ENCODE measurements at places on chromosomes 11 and 22. TPM values are rescaled to one million over a fixed set of nuclear protein-coding genes. Genes with fewer than 3 reads are reported as not detected.

DNA sequence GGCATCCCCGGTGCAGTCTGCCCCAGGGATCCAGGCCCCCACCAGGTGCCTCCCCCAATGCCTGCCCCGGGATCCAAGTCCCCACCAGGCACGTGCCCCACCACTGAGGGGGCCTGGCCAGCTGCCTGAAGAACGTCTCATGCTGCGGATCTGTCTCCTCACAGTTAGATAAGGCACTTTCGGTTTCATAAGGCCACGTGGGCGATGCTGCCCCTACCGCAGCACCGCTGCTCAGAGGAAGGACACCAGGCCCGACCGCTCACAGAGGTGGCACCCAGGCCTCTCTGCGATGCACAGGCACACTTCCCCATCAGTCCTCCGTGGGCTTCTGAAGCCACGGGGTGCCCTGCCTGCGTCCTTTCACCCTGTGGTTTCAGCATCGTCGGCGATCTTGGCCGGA lies 68.1 kb upstream of the BID start:
- no peak for DNase-seq

GRCh38 chr11:133966921-133967598 lies 10.3 kb upstream of the IGSF9B start:
- DNase-seq = peak; percentile 41

The RNH1 gene
- polyA plus RNA-seq = 104 TPM

- DNase-seq = no peak
Observed at GRCh38 chr11:74956397-74957015, 7.4 kb downstream of the SPCS2 start.

The TRIM49 gene
- not detected for polyA plus RNA-seq

The SYT8 gene
- not detected for polyA plus RNA-seq

The RANGAP1 gene
- polyA plus RNA-seq = 74.9 TPM

DNA sequence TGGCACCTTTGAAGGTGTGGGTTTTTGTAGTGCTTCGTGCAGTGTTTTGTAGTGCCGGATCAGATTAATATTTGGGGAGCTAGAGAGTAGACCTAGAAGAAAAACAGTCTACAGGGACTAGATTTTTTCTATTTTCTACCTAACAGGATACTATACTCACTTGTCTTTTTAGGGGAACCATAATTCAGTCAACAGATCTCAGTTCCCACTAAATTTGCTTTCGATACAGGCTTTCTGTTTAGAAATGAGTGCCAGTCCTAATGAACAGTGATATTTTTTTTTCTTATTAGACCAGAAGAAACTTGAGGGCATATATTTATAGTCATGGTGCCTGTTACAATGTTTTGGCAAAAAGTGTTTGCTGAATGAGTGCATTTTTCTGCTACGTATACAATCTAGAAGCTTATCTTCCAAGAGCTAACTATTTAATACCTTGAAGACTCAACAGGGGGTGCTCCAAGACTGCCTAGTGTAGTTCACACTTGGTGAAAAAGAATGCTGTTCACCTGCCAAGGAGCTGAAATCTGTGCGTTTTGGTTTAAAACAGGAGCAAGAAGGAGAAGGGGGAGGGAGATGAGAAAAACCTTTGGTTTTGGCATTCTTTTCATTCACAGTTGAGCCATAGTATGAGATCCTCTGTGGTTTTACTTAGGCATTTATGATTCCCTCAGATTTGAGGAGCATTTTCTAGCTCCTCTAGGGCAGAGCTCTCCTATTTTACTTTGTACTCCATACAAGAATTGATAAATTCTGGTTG lies 44.9 kb upstream of the VSTM5 start:
- peak; percentile 46 for DNase-seq

DNA sequence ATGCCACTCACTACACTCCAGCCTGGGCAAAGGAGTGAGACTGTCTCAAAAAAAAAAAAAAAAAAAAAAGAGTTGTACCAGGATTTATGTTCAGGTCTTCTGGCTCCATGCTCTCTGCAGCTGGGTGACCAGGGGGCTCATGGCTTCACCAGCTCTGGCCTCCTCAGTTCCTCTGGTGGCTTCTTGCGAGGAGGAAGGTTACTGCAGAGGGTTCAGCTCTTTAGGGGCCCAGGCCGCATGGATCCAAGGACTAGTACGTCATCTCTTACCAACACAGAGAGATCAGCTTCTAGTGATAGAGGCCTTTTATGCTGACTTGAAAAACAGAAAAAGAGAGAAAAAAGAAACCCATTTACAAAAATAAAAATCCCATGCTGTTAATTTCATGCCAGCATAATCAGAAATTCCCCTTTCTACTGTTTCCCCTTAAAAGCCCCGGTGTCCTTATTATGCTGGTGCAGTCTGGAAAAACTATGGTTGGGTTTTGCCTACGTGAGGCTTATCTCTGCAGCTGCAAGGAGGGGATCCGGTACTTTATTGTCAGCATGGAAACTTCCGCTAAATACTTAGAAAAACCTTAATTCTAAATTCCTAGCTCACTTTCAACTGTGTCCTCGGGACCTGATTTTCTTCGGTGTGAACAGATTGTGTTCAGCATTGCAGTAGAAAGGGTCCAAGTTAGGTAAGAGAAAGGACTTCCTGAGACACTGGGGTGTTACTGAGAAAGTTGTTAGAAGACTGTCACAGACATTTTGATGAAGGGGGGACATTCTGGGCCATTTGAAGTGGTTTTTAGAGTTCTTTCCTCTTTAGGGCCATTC lies 13.7 kb downstream of the ZBTB16 start:
- no peak for DNase-seq

The ELFN2 gene
- not detected for polyA plus RNA-seq

The OR51B5 gene
- polyA plus RNA-seq = 111 TPM

GRCh38 chr11:11605181-11605580 lies 16.6 kb downstream of the GALNT18 start:
- no peak for DNase-seq

GRCh38 chr11:132844956-132845696 lies 687.2 kb downstream of the OPCML start:
- DNase-seq = no peak

The CARD18 gene
- polyA plus RNA-seq = 2.9 TPM

- DNase-seq = no peak
Observed at GRCh38 chr22:36381513-36382128, 6.1 kb downstream of the MYH9 start.

DNA sequence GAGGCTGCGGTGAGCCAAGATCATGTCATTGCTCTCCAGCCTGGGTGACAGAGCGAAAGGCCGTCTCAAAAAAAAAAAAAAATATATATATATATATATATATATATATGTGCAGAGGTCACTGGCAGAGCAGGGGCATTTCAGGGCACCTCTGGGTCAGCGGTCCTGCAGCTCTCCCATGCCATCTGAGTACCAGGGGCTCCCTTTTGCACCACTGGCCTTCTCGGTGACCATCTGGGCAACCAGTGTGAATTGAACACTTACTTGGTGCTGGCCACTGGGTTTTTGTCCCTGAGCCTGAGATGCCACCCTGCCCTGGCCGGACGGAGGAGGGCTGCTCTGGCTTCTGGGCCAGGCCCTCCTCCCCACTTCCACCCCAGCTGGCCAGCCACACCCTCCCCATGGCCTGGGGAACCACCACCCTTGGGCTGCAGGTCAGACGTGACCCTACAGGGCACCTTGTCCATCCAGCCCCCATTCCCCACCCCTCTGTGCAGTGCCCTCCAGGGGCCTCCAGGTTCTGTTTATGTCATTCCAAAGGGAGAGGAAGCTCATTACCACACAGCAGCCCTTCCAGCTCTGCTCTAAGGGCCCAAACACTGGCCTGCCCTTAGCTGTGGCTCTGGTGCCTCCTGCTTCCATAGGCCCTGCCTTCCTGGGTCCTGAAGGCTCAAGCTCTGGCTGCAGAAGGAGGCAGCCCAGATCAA lies 10.3 kb downstream of the MAPK8IP1 start:
- DNase-seq = no peak

- no peak for DNase-seq
Observed at GRCh38 chr22:45817745-45818423, 146.2 kb downstream of the ATXN10 start.

The PHF21B gene
- 0.04 TPM for polyA plus RNA-seq

DNA sequence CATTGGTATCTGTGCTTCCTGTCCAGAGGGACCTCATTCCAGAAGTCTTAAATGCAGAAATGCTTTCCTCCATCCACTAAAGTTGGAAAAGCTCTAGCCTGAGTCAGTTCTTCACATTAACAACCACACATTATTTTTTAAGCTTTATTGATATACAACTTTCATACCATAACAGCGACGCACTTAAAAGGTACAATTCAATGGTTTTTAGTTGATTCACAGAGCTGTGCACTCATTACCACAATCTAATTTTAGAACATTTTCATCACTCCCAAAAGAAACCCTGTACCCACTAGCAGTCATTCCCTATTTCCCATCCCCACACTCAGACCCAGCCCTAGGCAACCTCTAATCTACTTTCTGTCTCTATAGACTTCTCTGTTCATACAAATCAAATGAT lies 27.6 kb downstream of the GALNT18 start:
- no peak for DNase-seq

GRCh38 chr11:96393753-96394348 lies 4.0 kb downstream of the JRKL start:
- peak; percentile 23 for DNase-seq

DNA sequence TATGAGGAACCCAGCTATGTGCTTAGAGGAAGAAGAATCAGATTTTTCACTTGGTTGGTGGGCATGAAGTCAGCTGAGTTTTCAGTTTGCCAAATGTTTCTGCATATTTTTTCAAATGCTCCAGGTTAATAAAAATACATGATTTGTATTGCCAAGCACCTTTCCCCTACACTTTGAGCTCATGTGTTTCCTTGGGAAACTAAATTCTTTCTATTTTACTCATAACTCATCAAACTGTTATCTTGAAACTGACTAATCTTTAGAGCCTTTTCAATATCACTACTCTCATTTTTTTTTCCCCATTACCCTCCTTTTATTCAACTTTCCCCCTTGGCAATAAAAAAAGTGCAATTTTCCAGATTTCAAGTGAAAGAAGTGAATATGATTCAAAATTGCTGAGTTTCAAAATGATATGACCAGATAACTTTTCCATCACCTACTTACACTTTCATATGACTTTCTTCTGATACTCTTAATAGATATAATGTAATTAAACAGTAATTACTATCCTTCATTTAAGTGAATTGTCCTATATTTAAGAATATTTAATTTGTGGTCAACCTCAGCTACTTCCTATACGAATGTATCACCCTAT lies 91.9 kb upstream of the SOX6 start:
- no peak for DNase-seq

The OR51A4 gene
- polyA plus RNA-seq = not detected

DNA sequence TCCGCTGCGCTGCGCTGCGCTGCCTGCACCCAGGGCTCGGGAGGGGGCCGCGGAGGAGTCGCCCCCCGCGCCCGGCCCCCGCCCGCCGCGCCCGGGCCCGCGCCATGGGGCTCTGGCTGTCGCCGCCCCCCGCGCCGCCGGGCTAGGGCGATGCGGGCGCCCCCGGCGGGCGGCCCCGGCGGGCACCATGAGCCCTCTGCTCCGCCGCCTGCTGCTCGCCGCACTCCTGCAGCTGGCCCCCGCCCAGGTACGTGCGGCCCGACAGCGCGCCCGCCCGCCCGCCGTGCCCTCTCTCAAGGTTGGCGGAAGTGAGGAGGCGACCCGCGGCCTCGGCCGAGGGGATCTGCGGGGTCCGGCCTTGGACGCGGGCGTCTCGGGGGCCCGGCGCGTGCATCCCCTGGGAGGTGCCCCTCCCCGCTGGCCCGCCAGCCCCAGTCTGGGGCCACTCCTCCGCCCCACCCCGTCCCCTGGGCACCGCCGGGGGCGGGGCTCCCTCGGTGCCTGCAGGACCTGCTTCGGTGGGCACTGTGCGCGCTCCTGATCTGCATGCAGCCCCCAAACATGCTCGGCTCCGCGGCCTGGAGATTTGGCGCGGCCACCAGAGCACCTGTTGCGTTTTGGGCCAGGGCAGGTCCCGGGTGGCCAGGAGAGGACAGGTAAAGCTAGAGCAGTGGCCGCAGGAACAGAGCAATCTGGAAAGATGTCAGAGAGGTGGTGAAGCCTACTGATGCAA lies 429 bp downstream of the VEGFB start:
- peak; percentile 44 for DNase-seq

DNA sequence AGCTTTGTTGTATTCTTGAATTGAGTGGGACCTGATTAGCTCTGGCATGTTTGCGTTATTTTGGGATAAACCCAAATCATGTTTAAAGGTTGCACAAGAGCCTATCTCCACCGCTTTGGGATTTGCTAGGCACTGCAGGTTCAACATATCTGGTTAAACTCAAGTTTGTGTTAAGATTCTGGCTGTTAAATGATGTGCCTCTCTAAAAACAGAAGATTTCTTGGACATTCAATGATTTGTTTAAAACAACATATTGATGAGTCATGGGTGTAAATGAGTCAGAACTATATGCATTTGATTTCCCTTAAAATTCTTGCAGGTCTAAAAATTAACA lies 67.4 kb downstream of the AMOTL1 start:
- DNase-seq = no peak

The TRIM66 gene
- polyA plus RNA-seq = 5.1 TPM

DNA sequence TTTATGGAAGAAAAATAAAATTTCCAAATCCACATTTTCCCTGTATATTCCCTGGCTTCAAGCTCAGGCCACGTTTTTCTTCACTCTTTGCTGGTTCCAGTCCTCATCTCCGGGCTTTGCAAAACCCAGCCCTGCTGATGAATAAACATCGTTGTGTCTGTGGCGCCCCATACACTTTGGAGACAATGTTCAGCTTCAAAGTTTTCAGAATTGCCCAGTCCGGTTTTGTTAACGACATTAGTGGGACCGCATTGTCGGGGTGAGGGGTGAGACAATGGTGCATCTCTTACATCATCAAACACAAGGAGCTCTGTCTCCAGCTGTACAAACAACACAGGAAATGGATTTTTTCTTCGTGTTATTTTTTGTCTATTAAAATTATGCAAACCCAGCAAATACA lies 53.4 kb upstream of the HTATIP2 start:
- DNase-seq = no peak

GRCh38 chr22:26725012-26725676 lies 67.8 kb downstream of the MIAT start:
- DNase-seq = no peak

- no peak for DNase-seq
Observed at GRCh38 chr22:47575291-47575690, 812.8 kb downstream of the TBC1D22A start.

- no peak for DNase-seq
Observed at GRCh38 chr11:110331626-110332025, 35.2 kb upstream of the RDX start.

The MMP12 gene
- not detected for polyA plus RNA-seq

GRCh38 chr11:132408877-132409276 lies 1038.5 kb downstream of the NTM start:
- no peak for DNase-seq

- DNase-seq = no peak
Observed at GRCh38 chr11:11346303-11346702, 6.7 kb downstream of the CSNK2A3 start.

Data from K562 (cell line).